ENCODE measurements at places on chromosomes 1 and 21.

DNA sequence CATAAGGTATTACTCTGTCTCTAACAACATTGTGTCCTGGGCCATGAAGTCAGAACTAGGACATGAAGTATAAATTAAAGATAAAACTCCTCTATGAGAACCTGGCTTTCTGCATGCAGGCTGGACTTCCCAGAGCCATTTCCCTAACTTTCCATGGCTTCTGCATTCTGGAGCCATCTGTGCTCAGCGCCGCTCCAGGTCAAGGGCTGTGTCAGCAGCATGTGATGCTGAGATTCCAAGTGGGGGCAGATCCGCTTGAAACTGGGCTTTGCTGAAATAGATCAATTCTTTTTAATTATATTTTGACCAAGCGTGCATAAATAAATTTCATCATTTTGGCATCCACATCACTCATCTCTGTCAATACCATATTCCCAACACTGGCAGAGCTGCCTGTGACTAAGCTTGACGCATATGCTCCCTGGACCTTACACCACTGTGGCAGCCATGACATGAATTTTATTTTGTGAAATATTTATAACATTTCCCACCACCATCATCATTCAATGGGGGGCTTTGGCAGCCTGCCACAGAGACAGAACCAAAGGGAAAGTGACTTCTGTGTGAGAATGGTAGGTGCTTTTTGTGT, 110.4 kb upstream of the KCNK1 start:
- DNase-seq = no peak

- no peak for DNase-seq
These were observed 168.9 kb downstream of the FASLG start for GRCh38 chr1:172827841-172828240.

- DNase-seq = no peak
These were observed 4.1 kb upstream of the NPPB start for GRCh38 chr1:11862890-11863289.

DNA sequence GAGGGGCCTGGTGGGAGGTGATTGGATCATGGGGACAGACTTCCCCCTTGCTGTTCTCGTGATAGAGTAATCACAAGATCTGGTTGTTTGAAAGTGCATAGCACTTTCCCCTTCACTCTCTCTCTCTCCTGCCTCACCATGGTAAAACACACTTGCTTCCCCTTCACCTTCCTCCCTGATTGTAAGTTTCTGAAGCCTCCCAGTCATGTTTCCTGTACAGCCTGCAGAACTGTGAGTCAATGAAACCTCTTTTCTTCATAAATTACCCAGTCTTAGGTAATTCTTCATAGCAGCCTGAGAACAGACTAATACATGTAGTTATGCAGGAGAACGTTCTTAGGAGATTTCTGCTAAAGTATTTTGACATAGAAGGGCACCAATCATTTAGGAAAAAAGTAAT, 59.9 kb upstream of the FBXO28 start:
- no peak for DNase-seq

DNA sequence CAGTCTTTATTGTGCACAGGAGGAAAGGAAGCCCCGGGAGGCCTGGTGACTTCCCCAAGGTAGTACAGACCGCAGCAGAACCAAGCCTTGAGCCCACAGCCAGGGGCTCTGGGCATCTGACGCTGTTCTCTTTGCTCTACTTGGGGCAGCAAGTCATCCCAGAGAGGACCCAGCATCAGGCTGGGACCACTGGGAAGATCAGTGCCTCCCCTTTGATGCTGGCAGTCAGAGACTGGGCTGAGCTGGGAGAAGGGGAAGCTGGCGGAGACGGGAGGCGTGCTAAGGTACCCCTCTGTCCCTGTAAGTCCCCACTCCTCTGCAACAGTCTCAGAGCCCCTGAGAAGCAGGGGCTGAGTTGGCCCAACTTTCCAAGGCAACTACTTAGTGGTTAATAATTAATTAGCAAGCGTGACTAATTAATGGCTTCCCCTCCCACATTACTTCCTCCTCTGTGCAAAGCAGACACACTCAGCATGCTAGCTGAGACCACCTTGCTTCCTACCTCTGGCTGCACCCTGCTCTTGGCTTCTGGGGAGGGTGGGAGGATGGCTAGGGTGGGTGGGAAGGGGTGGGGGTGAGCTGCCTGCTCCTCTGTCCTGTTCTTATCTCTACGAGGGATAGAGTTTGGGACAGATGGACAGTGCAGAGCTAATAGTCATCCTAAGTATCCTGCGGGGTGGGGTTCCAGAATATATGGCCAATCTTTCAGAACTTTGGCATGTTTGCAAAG, 1.3 kb downstream of the INAVA start:
- DNase-seq = no peak

DNA sequence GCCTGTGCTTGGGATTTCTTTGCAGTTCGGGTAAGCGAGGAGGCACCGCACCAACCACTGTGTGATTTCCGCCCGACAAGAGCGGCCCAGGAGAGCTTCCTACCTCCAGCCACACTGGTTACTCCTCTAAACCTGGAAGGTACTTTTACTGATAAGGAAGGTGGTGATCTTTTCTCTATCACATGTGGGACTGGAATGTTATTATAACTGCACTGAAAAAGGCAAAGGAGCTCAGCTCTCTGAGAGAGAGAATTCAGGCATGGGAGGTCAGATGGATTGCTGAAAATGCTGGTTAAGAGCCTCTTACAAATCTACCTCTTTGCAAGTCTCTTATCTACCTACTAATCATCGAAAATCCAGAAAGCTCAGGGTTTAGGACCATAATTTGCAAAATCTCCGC, 7.7 kb upstream of the KCNE1 start:
- DNase-seq = no peak

GRCh38 chr1:224543453-224543852, 72.7 kb upstream of the CNIH3 start:
- no peak for DNase-seq

DNA sequence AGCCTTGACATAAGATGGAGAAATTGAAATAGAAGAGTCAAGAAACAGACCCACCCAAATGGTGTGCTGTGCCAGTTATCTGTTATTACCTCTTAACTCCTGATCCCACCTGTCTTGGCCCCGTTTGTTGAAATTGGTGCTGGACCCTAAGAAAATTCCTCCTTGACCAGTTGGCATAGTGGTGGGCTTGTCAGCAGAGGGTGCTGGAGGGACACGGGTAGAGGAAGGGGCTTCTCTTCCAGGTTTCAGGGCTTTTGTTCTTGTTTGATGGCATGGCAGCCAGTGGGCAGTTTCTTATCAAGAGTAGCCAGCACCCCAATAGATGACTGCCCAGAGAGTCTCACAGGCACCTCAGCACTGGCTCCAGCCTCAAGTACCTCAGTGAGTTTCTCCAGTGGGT, 51.6 kb downstream of the PCBP3 start:
- DNase-seq = no peak

- no peak for DNase-seq
These were observed 79.3 kb downstream of the LHX4 start for GRCh38 chr1:180309338-180309737.

DNA sequence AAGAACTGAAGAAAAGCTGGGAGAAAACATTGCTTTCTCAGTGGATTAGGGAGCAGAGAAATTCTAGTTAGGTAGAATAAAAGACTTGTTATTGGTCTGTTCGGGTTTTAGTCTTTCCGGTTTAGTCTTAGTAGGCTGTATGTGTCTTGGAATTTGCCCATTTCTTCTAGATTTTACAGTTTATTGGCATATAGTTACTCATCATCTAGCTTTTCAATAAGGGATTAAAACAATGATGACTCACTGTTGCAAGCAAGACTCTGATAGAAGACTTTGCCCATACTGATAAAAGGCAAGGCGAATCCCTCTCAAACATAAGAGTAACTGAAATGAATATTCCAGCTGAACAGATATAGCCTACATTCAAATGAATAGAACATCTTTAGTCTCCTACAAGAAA, 62.3 kb downstream of the GPR137B start:
- DNase-seq = no peak

DNA sequence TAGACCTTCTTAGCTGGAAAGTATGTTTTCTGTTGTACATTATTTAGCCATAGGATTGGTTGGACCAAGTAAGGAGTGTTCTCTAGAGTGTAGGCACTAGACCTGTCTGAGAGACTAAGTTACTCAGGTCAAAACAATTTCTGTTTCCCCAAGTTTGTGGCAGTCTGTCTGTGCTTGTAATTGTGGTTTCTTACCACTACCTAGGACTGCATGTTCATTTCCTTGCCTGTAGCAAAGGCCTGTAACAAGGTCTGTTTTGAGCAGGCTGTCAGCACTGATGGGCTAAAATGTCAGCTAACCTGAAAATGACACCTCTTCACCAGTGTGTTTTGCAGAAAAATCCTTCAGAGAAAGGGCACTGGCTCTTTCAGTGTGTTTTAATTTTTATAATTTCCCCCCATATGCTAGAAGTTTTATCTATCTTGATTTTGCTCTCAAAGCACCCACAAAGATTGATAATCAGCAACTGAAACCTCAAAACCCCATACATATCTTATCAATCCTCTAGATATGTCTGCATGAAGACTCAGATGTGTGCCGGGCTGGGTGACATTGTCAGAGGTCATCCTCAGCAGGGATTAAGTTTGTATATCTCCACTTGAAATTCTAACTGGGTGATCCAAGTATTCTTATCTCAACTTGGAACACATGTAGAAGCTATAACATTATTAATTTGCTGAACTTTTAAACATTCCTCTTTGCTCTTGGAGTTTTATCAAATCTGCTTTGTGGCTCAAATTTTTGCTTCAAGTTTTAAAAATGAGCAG, 50.7 kb upstream of the ST6GALNAC3 start:
- no peak for DNase-seq

- no peak for DNase-seq
These were observed 29.0 kb upstream of the ARID1A start for GRCh38 chr1:26666855-26667254.

GRCh38 chr21:41442481-41443186, 16.6 kb downstream of the MX1 start:
- DNase-seq = no peak

DNA sequence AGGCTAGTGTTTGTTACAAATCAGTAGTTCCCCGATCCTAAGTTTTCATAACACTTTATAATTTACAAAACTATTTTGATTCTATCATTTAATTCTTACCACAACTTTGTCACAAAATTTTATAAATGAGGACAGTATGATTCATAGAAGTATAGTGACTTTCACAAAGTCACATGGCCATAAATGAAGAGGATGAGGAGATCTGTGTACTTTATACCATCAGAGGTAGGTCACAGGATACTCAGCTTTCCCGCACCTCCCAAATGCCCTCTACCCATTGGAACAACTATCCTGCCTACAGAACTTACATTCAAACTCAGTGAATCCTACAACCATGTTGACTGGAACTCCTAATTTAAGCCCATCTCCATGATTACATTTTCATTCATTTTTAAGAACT, 56.3 kb downstream of the TNFSF4 start:
- no peak for DNase-seq

DNA sequence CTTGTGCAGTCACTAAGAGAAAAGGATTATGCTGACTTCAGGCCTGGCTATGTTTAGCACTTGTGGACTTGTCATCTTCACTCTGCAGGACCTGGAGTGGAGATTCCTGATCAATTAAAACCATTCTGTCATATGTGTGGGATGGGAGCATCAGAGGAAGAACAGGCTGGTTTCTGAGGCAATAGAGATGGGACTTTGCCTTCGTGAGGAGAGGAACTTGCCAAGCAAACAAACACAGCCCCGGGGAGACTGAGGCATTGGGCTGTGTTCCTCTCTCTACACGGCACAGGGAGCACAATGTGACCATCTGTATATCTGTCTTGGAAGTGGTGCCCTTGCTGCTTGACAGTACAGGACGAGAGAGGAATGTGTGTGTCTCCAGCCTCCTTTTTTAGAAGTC, 23.1 kb downstream of the VASH2 start:
- DNase-seq = no peak

- DNase-seq = no peak
These were observed 372.8 kb downstream of the NPHP4 start for GRCh38 chr1:5619469-5619868.

GRCh38 chr1:53583868-53584776, 124.9 kb downstream of the DMRTB1 start:
- no peak for DNase-seq

DNA sequence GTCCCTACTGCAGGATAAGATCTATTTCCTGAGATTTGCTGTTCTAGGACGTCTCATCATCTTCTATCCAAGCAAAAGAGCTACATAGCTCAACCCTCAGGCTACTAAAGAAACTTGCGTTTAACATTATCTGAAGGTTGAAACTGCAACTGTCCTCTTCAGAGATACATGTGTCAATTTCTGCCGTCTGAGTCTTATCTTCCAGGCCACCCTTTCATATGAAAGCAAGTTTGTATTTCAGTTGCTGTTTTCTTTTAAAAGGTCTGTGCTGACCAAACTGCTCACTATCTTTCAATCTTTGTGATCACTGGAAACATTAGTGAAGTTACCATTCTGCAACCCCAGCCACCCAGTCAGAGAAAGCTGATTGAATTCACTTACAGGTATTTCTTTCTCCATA, 108.6 kb upstream of the RAB3GAP2 start:
- no peak for DNase-seq

DNA sequence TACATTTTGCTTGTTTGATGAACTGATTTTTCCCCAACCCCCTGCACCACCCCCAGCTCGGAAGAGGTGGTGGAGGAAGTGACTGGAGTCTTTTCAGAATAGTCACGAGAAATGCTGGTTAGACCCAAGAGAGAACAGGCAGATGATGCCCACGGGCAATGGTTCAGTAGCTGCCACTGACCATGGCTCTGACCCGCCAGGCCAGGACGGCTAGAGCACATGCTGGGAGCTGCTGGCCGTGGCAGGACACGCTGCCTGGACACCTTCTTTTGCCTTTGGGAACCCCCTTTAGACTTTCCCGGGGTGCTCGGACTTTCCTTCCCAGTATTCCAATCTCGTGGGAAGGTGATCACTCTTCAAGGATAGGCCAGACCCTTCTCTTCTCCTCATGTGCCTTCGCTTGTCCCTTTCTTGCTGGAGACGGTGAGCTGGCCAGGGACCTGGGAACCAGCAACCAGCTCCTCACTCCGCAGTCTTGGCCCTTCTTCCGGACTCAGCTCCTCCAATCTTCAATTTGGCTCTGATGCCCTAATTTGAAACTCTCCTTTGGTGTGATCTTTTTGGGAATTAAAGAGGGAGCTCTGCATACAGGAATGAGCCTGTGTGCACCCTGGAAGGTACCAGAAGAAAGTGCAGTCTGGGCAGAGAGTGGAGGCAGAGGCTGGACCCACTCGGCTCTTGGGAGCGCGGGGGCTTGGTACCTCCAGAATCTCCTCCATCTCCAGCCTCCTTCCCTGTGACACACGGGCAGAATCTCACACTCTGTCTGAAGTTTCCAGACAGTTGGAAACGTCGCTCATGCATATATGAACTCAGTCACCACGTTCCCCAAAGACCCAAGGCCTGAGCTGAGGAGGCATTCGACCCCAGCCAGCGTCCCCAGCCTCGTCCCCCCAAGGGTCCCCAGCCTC, 4.0 kb upstream of the PDE9A start:
- no peak for DNase-seq
